Tibial nerve (tissue), 4 donors: ENCODE measurements at places on chromosomes 3 and 15. TPM values are rescaled to one million over a fixed set of nuclear protein-coding genes. Genes with fewer than 3 reads are reported as not detected.

DNA sequence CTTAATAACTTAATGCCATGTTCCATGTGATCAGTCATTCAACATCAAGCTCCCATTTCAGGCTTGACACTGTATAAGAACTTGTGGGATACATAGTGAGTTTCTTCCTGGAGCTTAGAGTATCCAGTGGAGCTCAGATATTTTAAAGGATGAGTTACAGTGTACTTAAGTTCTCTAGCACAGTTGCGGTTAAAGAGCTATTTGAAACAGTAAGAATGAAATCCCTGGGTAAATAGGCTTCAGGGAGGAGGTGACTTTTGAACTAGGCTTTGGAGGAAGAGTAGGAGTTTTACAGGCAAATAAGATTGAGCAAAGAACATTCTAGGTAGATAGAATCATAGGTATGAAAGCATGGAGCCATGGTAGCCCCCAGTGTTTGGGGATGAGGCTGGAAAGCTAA is 3.8 kb downstream of the ZNF592 start:
- no peaks in the 10 kb centered on the region for H3K36me3 ChIP-seq
- H3K4me1 ChIP-seq: no peaks in the 10 kb centered on the region
- no peak for DNase-seq
- no peak overlapping the region for H3K4me3 ChIP-seq

GRCh38 chr15:98838387-98839259 is 169.0 kb downstream of the PGPEP1L start:
- H3K36me3 ChIP-seq: no peaks in the 10 kb centered on the region
- no peak overlapping the region for H3K4me3 ChIP-seq
- DNase-seq: no peak
- no peaks in the 10 kb centered on the region for H3K27me3 ChIP-seq
- peaks cover 23% of the 10 kb centered on the region for H3K4me1 ChIP-seq
- no peak overlapping the region for H3K27ac ChIP-seq

DNA sequence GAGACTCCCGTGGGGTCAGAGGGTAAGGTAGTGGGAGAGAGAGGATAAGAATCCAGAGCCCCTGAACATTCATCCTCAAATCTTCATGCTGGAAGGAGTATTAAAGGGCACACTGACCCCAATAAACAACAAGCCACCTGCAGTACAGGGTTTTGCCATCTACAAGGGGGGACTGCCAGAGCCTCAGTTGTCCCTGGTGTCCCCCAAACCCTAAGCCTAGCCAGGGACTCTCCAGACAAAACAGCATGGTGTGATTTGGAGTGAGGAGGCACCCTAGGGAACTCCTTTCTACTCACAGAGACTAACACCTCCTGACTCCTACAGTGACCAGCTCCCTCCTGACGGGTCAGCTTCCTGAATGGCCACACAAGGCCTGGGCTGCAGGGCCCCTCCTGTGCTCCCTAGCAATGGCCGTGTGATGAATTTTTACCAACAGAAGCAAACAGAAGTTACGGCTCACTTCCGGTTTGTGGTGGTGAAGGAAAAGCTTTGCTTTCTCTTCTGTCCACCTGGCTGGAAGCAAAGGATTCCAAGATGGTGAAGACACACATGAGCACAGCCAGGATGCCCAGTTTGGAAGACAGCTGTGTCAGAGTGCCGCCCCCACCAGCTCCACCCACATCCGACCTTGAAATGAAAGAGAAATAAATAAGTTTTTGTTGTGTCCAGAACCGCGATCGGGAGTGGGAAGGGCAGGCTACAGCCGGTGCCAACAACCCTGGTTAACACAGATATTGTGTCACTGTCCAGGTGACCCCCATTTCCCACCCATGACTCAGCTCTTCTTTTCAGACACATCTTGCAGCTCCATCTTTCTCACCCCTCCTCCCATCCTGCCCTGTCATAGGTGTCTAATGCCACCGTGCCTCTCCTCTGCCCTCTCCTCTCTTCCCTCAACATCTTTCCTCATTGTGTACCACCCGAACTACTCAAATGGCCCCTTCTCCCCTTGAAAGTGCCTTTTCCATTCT is 69.6 kb upstream of the ATP13A3 start:
- no peak overlapping the region for H3K4me3 ChIP-seq
- H3K36me3 ChIP-seq: no peaks in the 10 kb centered on the region
- peak overlapping the region; percentile 61 for H3K27ac ChIP-seq
- H3K4me1 ChIP-seq: peaks cover 34% of the 10 kb centered on the region
- DNase-seq: no peak

GRCh38 chr3:109863701-109864100 is 526.4 kb upstream of the DPPA4 start:
- H3K4me3 ChIP-seq: no peak overlapping the region
- no peaks in the 10 kb centered on the region for H3K4me1 ChIP-seq
- H3K27ac ChIP-seq: no peak overlapping the region
- H3K36me3 ChIP-seq: no peaks in the 10 kb centered on the region
- DNase-seq: no peak

- H3K36me3 ChIP-seq: no peaks in the 10 kb centered on the region
- DNase-seq: peak; percentile 69
- peaks cover 9% of the 10 kb centered on the region for H3K4me1 ChIP-seq
- H3K27ac ChIP-seq: no peak overlapping the region
- H3K27me3 ChIP-seq: no peaks in the 10 kb centered on the region
Observed at GRCh38 chr3:54853573-54854404, 74.1 kb downstream of the LRTM1 start.

DNA sequence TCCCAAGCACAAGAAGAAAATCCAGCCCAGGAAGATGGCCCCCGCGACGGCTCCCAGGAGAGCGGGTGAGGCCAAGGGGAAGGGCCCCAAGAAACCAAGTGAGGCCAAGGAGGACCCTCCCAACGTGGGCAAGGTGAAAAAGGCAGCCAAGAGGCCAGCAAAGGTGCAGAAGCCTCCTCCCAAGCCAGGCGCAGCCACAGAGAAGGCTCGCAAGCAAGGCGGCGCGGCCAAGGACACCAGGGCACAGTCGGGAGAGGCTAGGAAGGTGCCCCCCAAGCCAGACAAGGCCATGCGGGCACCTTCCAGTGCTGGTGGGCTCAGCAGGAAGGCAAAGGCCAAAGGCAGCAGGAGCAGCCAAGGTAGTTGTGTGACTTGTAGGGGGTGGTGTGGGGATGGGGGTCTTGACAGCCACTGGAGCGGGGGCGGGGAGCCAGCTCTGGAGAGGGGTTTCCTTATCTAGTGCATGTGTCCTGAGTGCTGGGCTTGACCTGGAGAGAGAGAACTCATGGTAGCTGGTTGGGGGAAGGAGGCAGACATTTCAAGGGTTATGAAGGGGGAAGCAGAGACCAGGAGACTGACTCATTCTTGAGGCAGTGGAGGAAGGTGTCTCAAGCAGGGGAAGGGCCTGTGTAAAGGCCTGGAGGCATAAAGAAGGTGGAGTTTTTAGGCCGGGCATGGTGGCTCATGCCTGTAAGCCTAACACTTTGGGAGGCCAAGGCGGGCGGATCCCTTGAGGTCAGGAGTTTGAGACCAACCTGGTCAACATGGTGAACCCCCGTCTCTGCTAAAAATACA is 6.2 kb downstream of the H1-8 start:
- no peaks in the 10 kb centered on the region for H3K4me1 ChIP-seq
- DNase-seq: no peak
- no peak overlapping the region for H3K4me3 ChIP-seq
- H3K36me3 ChIP-seq: no peaks in the 10 kb centered on the region
- no peaks in the 10 kb centered on the region for H3K27me3 ChIP-seq

- peaks cover 18% of the 10 kb centered on the region for H3K4me1 ChIP-seq
- no peak overlapping the region for H3K4me3 ChIP-seq
- H3K27ac ChIP-seq: no peak overlapping the region
- no peak for DNase-seq
- no peaks in the 10 kb centered on the region for H3K36me3 ChIP-seq
Observed at GRCh38 chr3:112382543-112383160, 49.7 kb downstream of the CD200 start.

GRCh38 chr3:190697901-190698300 is 164.6 kb downstream of the GMNC start:
- no peaks in the 10 kb centered on the region for H3K4me1 ChIP-seq
- H3K27me3 ChIP-seq: no peaks in the 10 kb centered on the region
- DNase-seq: no peak

DNA sequence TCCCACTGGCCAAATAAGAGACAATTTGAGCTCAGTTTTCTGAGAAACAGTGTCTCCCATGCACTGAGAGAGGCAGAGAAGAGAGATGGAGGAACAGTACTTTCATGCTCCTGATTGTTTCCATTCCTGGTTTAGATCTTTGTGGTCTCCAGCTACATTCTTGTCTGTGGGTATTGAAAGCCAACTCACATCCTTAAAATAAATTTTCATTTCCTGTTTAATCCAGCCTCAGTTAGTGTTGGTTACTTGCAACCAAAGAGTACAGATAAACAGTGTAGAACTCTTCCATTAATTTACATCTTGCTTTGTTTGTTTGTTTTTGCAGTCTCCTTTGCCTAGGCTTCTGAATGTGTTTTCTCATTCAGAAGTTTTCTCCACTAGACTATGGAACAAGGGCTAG is 123.7 kb upstream of the CLSTN2 start:
- H3K4me1 ChIP-seq: no peaks in the 10 kb centered on the region
- H3K4me3 ChIP-seq: no peak overlapping the region
- no peak for DNase-seq
- H3K27ac ChIP-seq: no peak overlapping the region
- no peaks in the 10 kb centered on the region for H3K27me3 ChIP-seq

DNA sequence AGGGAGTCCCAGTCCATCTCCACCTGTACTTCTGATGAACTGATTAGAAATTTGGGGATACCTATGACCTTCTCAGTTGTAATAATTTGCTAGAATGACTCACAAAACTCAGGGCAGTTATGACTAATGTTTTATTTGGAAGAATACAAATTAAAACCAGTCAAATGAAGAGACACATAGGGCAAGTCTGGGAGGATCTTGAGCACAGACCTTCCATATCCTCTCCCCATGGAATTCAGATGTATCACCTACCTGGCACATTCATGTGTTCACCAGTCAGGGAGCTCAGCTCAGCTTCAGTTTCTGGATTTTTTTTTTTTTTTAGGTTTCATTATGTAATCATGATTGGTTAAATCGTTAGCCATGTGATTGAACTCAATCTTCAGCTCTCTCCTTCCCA is 247.7 kb downstream of the VGLL3 start:
- H3K4me3 ChIP-seq: no peak overlapping the region
- no peak overlapping the region for H3K27ac ChIP-seq
- H3K36me3 ChIP-seq: no peaks in the 10 kb centered on the region

DNA sequence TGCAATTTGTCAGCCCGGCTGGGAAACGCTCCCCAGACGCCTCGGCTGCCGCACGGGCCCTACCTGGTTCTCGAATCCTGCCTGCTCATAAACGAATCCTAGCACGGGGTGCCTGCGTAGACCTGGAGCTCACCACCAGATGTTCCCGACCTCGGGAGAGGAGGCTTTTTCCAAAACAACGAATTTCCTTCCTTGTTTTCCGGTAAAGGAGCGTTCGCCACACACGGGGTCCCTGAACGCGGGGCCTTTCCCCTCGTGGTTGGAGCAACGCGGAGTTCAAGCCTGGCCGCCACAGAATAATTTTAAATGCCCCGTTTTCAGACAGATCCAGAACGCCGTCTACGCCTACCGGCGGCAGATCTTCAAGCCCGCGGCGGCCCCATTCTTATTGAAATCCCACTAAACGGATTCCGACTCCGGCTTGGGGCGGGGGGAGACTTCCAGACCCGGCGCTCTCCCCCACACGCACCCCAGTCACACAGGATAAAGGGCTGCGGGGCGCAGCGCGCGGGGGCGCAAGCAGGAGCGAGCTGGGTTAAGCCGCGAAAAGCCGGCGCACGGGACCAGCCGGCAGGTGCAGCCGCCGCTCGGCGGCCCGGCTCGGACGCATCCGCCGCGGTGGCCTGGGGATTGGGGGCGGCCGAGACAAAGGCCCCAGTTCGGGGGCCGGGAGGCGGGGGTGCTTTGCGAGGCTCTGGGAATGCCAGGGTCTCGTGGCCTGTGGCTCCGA is 895 bp downstream of the GATA2 start:
- DNase-seq: no peak
- peaks cover 49% of the 10 kb centered on the region for H3K4me1 ChIP-seq
- H3K27ac ChIP-seq: no peak overlapping the region
- no peak overlapping the region for H3K4me3 ChIP-seq
- no peaks in the 10 kb centered on the region for H3K36me3 ChIP-seq

DNA sequence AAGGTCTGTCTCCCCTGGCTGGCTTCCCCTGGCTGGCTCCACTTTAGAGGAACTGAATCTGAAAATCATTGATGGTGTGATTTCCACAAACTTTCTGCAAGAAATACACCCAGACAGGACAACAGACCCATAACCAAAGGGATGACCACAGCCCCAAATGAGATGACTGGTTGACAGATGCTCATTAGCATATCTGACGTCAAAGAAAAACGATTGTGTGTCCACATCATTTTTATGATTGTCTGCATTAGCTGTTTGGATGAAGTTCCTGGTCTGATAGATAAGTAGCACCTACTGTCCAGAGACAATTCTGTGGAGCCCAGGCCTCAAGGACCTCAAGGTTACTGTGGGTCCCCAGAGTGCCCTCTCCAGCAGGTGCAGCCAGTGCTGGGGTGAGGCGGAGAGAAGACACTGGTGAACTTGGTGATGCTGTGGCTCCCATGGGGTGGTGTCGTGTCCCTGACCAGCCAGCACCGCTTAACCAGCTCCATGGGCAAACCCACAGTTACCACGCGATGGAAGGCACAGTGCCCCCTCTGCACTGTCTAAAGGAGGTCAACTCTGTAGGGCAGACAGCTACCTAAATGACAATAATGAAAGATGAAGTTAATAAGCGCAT is 127.4 kb downstream of the NSMCE3 start:
- peak; percentile 2 for DNase-seq
- no peak overlapping the region for H3K4me3 ChIP-seq
- no peaks in the 10 kb centered on the region for H3K36me3 ChIP-seq
- H3K27ac ChIP-seq: no peak overlapping the region
- peaks cover 6% of the 10 kb centered on the region for H3K4me1 ChIP-seq

- H3K4me3 ChIP-seq: no peak overlapping the region
- H3K4me1 ChIP-seq: no peaks in the 10 kb centered on the region
- DNase-seq: no peak
- no peaks in the 10 kb centered on the region for H3K36me3 ChIP-seq
- H3K27ac ChIP-seq: no peak overlapping the region
Observed at GRCh38 chr3:81484520-81484919, 276.9 kb downstream of the GBE1 start.

GRCh38 chr3:32434206-32434605 is 42.6 kb downstream of the CMTM7 start:
- no peak for DNase-seq
- H3K4me1 ChIP-seq: no peaks in the 10 kb centered on the region
- no peak overlapping the region for H3K27ac ChIP-seq

Gene CHST13
- total RNA-seq: 1.0 TPM

Gene CLDN16
- total RNA-seq: not detected

Gene STXBP5L
- total RNA-seq: 0.30 TPM

Gene WDR73
- total RNA-seq: 26.0 TPM

Gene ATP13A5
- under 0.01 TPM for total RNA-seq

Gene MESP2
- not detected for total RNA-seq

Gene FBLN2
- 292 TPM for total RNA-seq

Gene TMEM158
- 1.8 TPM for total RNA-seq

Gene CNTN3
- total RNA-seq: 2.7 TPM

Gene MFGE8
- total RNA-seq: 553 TPM
